Stimulated activated CD8-positive, alpha-beta memory T cell treated with anti-CD3 and anti-CD28 coated beads, Interleukin-4, amount 100 ng/mL, for 1 hour (primary cell): ENCODE measurements at places on chromosomes 13 and 19.

- no peak for DNase-seq
Measured at GRCh38 chr13:38707460-38707859, 20.6 kb downstream of the FREM2 start.

DNA sequence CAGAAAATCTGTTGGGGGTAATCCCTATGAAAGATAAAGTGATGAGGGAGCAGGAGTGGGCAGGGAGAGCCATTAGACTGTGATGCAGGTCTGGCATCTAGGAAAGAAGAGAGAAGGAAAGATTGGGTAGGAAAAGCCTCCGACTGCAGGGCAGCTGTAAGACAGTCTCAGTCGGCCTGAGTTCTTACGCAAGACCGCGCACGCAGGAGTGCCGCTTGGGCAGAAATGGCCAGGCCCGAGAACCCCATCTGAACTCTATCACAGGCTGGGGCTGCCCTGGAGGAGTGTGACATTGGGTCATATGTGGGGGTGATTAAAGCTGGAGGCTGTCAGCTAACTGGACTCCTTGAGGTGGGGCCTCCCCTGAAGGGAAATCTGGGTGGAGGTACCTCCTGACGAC lies 13.9 kb upstream of the FBXL3 start:
- DNase-seq, result no peak

GRCh38 chr19:19447536-19448237 lies 42.2 kb downstream of the GATAD2A start:
- no peak for DNase-seq

DNA sequence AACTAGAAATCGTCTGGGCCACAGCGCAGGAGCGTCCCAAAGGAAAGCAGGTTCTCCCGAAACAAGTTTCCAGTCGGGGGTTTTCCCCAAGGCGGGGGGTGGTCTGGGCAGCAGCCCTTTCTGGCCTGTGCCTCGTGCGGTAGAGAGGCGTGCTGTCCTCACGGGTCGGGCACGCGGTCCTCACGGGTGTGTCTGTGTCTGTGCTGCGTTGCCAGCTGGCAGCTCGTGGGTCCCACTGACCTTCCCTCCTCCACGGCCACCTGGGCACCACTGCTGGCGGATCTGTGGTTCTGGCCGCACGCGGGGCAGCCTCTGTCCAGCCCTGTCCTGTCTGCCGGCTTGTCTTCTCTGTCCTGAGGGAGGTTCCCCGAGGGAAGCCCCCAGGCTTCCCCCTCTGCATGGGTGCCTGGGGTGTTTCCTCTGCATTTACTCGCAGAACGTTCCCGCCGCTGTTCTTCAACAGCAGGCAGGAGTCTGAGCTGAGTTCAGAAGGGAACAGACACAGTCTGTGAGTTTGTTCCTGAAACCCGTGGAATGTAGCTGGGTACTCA lies 98.2 kb upstream of the MCF2L start:
- DNase-seq, result no peak

GRCh38 chr13:104949840-104950740 lies 1585.4 kb downstream of the EFNB2 start:
- no peak for DNase-seq

DNA sequence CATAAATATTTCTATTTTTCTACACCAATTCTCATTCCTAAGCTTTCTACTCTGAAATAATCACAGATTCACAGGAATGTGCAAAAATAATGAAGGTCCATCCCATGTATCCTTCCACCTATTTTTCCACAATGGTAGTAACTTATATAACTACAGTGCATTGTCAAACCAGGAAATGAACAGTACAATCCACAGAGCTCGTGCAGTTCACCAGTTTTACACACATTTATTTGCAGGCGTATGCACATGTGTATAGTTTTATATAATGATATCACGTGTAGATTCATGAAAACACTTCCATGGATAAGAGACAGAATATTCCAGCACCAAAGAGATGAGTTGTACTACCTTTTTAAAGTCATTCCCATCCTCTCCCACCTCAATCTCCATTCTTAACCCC lies 12.9 kb downstream of the EEF1AKMT1 start:
- no peak for DNase-seq

DNA sequence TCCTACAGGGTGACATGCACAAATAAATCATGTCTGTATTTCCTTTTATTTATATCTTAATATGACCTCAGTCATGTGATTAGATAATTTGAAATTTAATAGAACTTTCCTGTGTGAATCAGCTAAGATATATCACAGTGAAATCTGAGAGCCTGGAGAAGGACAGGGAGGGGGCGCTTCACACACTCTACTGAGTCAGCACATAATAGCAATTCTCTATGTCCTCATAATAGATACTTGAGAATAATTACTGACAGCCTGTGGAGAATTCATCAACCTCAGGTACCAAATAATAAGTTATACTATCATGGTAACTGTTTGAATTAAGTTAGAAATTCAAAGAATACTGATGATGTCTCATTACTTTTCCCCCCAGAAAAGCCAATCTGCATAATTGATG lies 98.0 kb upstream of the SLC10A2 start:
- no peak for DNase-seq

- no peak for DNase-seq
Measured at GRCh38 chr13:102018716-102019115, 383.1 kb downstream of the FGF14 start.

DNA sequence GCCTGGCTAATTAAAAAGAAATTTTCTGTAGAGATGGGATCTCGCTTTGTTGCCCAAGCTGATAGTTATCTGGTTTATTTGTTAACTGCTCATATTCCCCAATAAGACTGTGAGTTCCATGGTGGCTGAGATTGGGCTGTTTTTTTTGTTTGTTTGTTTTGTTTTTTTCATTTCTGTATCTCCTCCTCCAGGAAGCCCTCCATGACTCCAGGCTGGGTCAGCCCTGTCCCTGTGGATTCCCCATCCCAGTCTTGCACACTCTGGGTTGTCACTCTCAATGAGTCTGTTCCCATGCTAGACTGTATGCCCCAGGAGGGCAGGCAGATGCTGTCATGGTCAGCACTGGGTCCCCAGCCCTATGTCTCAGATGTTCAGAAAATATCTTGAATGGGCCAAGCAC lies 2.9 kb downstream of the EML2 start:
- DNase-seq, result no peak

DNA sequence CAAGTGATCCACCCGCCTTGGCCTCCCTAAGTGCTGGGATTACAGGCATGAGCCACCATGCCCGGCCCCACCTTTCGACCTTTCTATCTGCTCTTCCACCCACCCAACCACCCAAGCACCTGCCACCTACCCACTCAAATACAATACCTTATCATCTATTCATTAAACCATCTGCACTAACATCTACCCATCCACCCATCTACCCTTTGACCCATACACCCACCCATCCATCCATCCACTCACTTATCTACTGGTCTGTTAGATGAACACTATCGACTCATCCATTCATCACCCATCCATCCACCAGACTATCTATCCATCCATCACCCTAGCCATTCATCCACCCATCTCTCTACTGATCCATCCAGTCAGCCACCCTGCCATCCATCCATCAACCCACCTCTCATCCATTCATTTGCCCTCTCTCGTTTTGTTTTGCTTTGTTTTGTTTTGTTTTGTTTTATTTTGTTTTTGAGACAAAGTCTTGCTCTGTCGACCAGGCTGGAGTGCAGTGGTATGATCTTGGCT lies 17.2 kb downstream of the EML2 start:
- DNase-seq, result no peak

DNA sequence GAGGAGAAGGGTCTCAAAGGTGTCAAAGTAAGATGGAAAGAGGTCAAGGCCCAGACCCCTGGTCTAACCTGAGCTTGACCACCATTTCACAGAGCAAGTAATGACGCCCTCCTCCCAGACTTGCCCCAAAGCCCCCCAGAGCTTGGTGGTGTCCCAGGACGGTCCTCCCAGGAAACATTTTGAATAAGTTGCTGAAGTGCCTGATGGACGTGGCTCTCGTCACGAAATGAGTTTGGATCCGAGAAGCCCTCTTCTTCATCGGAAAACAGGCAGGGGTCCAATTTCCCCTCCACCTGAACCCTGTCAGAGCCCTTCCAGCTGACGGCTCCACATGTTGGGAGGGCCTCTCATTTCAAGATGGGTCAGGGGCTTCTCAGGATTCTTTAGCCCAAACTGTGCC lies 54.5 kb upstream of the TPM4 start:
- DNase-seq, result no peak

GRCh38 chr19:29267701-29268100 lies 54.8 kb upstream of the UQCRFS1 start:
- DNase-seq, result no peak

DNA sequence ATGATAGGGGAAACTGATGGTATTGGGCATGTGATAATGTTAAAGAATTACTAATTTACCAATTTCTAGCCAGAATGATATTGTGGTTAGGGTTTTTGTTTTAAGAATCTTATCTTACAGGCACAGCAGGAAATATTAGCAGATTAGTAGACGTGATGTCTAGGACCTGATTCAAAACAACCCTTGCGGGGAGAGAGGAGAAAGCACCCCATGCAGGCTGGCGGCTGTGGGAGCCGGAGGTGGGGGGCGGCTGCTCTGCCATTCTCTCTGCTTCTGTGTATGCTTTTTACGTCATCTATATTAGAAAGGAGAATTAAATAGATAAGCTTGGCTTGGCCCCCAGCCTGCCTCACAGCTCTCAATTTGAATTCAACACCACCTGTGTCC lies 41.5 kb downstream of the MLLT1 start:
- DNase-seq, result no peak

GRCh38 chr13:45702869-45703391 lies 810 bp downstream of the CBY2 start:
- DNase-seq, result no peak

DNA sequence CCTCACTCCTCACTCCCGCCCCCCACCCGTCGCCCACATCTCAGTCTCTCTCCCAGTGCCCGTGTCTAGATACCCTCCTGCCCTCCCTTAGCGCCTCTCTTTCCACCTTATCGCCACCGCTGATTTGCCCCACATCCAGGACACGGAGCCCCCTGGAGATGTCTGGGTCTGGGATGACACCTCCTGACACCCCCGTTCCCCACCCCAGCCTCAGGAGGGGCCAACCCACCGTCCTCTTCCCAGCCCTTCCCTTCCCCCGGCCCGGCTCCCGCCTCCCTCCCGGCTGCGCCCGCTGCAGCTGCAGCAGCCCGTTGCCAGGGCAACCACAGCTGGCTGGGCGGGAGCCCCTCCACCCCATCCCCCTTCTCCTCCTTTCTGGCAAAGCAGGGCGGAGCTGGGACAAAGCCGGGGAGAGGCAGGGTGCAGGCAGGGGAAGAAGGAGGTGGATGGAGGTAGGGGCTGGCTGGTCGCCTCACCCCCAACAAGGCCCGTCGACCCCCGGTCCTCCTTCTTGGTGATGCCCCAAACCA lies 13.5 kb downstream of the DPF1 start:
- DNase-seq, result no peak

GRCh38 chr13:99796175-99796819 lies 175.3 kb downstream of the ZIC5 start:
- no peak for DNase-seq

DNA sequence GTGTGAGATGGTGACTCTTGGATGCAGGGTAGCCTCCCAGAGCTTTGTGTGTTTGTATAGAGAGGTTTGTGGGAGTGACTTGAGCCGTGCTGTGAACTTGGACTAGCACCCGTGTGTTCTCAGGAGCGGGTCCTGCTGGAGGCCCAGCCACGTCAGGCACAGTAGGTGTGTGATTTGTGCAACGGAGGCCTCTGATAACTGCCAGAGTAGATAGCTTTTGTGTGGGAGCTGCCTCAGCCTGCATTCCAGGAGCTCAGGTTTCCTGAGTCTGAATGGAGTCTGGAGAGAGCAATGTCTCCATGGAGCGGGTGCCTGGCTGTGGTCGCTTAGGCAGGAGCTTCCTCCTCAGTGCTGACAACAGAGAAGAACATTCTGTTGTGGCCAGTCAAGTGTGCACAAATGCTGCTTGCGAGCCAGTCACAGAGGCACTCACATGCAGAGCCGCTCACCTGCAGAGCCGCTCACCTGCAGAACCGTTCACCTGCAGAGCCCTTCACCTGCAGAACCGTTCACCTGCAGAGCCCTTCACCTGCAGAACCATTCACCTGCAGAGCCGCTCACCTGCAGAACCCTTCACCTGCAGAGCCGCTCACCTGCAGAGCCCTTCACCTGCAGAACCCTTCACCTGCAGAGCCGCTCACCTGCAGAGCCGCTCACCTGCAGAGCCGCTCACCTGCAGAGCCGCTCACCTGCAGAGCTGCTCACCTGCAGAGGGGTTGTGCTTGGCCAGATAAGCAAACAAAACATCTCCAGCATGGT lies 32.6 kb downstream of the TFDP1 start:
- DNase-seq, result no peak

- no peak for DNase-seq
Measured at GRCh38 chr13:20359335-20359734, 127.2 kb upstream of the GJB6 start.

DNA sequence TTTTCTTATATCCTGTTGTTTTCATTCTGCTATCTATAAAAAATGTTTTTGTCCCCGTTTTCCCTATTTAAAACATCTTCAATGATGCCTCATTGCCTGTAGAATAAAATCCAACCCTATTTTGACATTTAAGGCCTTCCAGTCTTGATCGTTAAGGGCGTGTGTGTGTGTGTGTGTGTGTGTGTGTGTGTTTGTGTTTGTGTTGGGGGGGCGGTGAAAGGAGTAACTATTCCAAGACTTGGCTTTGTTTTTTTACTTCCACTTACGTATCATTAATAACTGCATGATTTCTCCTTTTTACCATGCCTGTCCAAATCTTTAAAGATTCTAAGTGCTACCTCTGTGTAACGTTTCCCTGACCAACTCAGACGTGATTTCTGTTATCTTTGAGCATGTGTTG lies 784 bp downstream of the PIBF1 start:
- DNase-seq, result no peak

DNA sequence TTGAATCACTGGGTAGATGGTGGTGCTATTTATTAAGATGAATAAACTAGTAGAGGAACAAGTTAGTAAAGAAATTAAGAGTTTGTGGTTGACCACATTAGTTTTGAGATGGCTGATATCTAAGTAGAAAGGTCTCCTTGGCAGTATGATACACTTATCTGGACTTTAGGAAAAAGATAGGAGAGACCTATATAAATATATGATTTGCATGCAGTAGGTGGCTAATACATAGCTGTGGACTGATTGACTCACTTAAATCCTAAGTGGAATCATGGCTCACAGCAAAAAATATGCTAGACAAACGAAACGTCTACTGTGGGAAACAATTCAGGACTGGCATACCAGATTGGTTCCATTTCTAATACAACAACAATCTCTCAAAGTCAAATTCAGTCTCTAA lies 92.0 kb downstream of the CAB39L start:
- DNase-seq, result no peak

DNA sequence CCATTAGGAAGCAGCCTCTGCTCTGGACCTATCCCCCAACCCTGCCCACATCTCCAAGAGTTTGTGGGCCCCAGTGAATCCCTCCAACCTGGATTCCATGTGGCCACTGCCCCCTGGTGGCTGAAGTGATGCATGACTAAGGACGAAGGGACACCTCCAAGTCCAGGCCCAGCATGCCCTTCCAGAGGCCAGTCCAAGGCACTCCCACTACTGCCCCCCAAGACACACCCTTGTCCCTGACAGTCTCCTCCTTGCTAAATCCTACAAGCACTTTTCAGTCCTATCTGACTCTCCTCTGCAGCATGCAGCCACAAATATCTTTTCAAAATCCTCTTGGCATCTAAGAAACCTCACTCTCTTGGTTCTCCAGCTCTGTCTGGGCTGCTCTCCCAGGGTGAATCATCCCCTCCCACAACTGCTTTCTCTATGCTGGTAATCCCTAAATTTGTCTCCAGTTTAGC lies 33.0 kb downstream of the DEDD2 start:
- DNase-seq, result peak; percentile 52

- DNase-seq, result no peak
Measured at GRCh38 chr13:98970330-98970729, 7.5 kb downstream of the DOCK9 start.
